H54 (cell line): ENCODE measurements at places on chromosomes 3 and 15.

DNA sequence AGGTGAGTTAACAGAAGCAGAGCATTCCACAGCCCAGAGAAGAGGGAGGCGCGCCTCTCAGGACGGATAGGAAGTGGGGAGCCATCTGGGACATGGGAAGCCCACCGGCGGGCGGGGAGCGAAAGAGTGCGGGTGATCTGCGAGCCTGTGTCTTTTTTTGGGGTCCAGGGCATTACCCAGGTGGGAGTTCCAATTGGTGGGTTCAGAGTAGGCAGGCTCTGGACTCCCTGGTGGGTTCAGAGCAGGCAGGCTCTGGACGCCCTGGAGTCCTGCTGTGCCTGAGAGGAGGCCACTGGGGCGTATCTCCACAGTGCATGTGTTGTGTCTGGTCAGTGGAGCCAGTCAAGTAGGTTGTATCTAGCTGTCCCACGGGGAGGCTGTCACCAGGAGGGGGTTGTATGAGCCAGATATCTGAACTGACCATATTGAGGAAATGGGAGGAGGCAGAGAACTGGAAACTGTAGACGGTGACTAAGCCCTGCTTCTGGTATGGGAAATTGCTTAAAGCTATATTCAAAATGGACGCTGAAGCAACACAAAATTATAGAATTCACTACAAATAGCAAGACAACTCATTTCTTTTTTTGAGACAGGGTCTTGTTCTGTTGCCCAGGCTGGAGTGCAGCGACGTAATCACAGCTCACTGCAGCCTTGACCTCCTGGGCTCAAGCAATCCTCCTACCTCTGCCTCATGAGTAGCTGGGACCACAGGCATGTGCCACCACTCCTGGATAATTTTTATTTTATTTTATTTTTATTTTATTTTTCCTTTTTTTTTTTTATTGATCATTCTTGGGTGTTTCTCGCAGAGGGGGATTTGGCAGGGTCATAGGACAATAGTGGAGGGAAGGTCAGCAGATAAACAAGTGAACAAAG, 34.5 kb upstream of the CHST2 start:
- DNase-seq: peak; percentile 37

- DNase-seq: no peak
Observed at GRCh38 chr3:156525808-156526207, 29.1 kb downstream of the SSR3 start.

- DNase-seq: no peak
Observed at GRCh38 chr15:57376696-57377477, 582 bp downstream of the CGNL1 start.

- no peak for DNase-seq
Observed at GRCh38 chr3:74858086-74858485, 243.6 kb upstream of the CNTN3 start.

DNA sequence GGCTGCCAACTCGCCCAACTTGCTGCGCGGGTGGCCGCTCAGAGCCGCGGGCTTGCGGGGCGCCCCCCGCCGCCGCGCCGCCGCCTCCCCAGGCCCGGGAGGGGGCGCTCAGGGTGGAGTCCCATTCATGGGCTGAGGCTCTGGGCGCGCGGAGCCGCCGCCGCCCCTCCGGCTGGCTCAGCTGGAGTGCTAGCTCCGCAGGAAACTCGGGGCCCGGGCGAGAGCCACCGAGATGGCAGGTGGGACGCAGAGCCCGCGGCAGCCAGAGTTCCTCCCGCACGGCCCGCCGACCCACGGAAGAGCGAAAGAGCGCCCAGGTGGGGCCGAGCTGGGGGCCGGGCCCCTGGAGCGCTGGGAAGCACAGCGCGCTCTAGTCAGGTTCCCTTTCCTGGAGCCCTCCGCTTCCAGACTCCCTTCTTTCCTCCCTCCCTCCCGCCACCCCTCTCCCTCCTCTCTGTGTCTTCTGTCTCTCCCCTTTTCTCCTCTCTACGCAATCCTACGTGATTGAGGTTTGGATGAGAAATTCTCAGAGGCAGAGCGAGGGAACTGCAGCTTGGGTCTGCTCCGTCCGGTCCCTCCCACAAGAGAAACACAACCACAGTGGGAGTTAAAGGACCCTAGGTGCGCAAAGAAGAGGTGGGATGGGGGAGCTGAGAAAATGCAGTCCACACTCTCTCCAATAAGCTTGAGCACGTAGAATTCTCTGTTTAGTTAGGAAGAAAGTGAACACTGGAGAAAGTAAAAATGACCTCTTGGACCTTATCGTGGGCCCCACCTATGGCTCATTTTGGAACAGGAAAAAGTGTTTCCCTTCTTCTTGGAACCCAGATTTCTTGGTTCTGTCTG, 317.3 kb downstream of the FGF12 start:
- peak; percentile 62 for DNase-seq

DNA sequence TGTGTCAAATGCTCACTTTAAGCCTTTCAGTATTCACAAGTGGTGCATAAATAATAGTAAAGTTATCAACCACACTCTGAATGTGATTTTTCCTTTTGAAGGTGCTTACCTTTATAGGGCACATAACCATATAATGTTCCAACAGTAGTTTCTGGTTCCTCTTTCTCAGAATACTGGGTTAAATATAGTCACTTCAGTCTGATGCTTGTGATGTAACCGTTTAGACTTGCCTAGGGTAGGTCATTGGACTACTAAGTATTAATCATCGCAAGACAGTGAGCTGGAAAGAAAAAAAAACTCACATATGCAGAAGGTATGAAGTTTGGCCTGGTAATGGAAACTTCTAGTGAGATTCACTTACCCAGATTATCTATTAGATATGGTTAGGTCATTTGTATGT, 1.9 kb downstream of the KBTBD8 start:
- no peak for DNase-seq

DNA sequence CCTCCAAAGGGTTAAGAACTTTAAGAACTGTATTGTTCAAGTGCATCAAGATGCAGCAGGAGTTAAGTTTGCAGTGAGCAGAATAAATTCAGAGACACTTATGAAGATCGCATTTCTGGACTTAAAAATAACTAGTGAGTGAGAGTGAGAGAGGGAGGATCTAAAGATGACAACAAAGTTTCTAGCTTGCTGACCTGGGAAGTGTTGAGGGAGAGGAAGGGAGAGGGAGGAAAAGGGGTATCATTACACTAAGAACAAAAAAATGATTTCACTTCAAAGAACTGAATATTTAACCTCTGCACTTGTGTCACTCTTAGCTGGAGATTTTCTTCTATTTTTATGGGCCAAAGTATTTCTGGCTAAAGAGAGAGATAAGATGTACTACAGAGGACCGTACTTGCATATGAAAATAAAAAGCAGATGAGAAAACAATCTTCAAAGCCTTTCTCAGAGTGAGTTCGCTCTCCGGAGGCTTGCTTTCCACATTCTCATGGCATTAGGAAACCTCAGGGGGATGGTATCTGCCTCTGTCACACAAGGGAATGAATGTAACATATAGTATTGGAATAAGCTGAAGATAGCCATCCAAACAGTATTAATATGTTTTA, 91.4 kb upstream of the TJP1 start:
- no peak for DNase-seq

DNA sequence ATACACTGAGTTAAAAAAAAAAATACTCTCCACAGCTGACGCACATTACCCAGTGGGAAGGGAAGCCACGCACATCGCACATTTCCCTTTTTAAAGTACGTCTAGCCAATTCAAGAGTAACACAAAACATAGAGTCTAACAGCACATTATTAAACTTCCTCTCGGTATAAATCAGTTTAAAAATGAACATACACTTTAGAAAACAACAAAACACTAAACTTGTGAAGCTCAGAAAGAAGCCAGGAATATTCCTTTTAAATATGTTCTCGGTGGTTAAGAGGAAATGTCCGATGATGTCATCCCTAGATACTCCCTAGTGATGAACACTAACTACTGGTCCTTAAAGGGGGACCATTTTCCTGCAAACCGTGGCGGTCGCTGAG, 721 bp downstream of the MYEF2 start:
- peak; percentile 12 for DNase-seq

GRCh38 chr15:99708563-99708962, 24.7 kb downstream of the LYSMD4 start:
- peak; percentile 55 for DNase-seq

DNA sequence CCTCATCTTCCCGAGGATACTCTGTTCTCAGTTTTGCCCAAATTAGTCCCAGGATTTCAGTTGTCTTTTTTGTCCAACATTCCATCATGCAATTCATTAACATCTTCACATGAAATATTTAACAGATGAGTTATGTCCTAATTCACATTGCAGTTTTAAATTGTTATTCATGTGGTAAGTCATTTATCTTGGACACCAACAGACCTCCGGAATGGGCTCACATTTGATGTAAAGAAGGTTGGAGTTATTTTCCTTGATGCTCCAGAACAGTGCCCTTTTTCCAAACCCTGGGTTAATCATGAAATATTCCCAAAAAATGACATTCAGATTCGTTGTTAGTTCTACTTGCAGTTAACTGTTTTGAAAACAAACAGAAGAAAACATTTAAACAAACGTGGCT, 32.8 kb upstream of the LRTM1 start:
- no peak for DNase-seq

- DNase-seq: no peak
Observed at GRCh38 chr3:197082871-197083270, 53.3 kb upstream of the MELTF start.

GRCh38 chr3:110881069-110881468, 190.5 kb upstream of the NECTIN3 start:
- DNase-seq: peak; percentile 23
